RWPE2 (cell line): ENCODE measurements at places on chromosomes 13 and 19.

- no peak for DNase-seq
Observed at GRCh38 chr13:73167028-73167820, 108.4 kb downstream of the KLF5 start.

- DNase-seq: no peak
Observed at GRCh38 chr19:31448221-31448657, 99.0 kb upstream of the TSHZ3 start.

DNA sequence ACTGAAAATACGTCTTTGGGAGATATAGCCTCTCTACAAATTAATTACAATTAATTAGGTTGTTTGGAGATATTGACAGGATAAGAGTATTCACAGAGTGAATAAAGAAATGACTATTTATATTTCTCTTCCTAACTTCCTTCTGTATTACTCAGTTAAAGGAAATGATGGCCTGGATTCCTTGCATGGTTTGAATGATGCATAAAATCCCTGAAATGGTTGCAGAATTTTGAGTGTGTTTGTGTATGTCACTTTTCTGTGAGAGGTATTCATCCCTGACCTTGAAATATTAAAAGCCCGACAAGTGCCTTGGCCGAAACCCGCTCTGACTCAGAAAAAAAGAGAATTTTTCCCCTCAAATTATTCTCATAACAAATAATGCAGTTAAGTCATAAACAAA is 90.0 kb downstream of the PDS5B start:
- no peak for DNase-seq

DNA sequence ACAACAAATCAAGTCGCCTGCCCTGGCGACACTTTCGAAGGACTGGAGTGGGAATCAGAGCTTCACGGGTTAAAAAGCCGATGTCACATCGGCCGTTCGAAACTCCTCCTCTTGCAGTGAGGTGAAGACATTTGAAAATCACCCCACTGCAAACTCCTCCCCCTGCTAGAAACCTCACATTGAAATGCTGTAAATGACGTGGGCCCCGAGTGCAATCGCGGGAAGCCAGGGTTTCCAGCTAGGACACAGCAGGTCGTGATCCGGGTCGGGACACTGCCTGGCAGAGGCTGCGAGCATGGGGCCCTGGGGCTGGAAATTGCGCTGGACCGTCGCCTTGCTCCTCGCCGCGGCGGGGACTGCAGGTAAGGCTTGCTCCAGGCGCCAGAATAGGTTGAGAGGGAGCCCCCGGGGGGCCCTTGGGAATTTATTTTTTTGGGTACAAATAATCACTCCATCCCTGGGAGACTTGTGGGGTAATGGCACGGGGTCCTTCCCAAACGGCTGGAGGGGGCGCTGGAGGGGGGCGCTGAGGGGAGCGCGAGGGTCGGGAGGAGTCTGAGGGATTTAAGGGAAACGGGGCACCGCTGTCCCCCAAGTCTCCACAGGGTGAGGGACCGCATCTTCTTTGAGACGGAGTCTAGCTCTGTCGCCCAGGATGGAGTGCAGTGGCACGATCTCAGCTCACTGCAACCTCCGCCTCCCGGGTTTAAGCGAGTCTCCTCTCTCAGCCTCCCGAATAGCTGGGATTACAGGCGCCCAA is at the start of gene LDLR:
Gene LDLR (plus strand): TSS at position 210 of the 760 bp plus-strand sequence. CDS start 86 bp downstream, at position 296.
- DNase-seq: peak; percentile 94

DNA sequence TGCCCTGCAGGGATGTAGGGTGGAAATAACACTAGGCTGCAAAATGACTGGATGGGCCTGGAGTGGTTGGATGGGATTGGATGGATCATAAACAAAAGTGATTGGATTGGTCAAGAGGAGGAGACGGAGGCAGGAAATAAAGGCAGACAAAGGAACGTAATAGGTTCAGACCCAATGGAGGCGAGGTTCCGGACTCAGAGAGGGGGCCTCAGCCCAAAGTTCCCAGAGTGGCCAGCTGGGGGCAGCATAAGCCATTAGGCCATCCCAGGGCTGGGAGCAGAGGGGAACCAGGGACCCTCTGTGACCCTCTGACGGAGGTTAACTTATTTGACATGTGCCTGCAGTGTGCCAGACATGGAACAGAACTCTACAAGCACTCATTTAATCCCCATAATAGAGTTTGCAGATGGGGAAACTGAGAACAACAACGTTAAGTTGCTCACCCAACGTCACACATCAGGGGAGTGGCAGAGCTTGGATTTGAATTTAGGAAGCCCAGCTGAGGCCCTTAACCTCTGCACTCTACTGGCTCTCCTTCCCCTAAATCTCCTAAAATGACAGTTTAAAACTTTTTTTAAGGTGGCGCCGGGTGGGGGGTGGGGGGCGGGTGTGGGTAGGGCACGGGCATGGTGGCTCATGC is 15.3 kb upstream of the MAP1S start:
- DNase-seq: no peak

DNA sequence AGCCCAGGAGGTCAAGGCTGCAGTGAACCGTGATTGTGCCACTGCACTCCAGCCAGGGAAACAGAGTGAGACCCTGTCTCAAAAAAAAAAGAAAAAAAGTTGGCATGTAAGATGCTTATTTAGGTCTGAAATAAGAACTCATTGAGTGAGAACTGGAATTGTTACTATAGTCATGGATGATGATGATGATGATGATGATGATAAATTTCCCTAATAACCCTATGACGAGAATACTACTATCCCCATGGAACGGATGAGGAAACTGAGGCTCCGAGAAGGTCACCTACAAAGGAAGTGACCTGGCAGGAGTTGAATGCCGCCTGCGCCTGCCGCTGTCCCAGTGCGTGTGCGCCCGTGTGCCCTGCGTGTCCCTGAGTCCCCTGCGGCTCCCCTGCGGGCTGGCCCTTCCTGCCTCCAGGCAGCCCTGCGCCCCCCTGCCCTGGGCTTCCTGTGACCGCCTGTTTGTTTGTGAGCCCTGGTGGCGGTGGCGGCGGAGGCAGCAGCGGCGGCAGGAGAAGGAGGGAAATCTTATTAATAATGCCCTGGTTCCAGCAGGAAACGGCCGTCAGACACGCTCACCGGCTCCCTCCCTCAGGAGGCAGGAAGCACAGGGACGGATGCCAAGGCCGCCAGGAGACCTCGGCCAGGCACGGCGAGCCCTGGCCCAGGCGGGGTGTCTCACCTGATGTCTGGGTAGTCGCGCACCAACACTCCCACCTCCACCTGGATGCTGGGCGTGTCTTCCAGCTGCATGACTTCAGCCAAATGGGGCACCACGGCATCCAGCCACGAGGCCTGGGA is 29.6 kb downstream of the EXOC3L2 start:
- DNase-seq: no peak

DNA sequence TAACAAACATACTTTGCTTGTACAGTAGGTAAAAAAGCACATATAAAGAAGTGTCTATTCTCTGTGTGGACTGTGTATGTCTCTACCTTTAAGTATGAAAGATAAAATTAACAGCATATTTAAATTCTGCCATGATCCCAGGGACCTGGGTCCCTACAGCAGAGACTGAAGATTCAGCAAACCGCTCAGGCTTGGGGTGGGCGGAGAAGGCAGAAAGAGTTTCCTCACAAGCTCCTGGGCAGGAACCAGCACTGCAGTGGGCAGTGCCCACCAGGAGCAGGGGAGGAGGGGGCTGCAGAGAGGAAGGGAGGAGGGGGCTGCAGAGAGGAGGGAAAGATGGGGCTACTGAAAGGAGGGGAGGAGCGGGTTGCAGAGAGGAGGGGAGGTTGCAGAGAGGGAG is 44.6 kb upstream of the GRTP1 start:
- no peak for DNase-seq

- no peak for DNase-seq
Observed at GRCh38 chr19:1449467-1450442, at the start of gene APC2. APC2 (plus strand) TSS chr19:1450121; CDS start chr19:1453002, 2,881 bp downstream.

DNA sequence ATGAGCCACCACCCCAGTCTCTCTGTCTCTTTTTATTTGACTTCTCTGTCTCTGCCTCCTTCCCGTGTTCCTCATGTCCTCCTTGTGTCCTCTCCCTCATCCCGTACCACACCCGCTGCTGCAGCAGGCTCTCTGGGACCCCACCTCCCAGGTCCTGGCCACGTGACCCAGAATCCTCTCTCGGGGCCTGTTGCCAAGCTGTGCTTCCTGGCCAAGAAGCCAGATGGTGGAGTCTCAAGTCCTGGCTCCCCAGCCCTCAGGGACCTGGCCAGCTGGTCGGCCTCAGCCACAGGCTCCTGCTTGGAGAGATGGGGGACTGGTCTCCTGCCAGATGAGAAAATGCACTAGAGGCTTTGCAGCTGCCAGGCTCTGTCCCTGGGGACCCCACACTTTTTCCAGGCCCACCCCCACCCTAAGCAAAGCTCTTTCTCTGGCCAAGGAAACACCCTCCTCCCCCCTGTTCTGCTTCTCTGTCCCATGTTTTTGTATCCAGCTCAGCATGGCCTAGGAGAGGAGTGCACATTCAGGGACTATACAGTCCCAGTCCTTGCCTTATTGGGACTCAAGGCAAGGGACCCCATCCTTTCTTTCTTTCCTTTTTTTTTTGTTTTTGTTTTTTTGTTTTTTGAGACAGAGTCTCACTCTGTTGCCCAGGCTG is 34.3 kb upstream of the SHKBP1 start:
- no peak for DNase-seq

- DNase-seq: no peak
Observed at GRCh38 chr13:108705031-108705430, 75.6 kb downstream of the MYO16 start.

DNA sequence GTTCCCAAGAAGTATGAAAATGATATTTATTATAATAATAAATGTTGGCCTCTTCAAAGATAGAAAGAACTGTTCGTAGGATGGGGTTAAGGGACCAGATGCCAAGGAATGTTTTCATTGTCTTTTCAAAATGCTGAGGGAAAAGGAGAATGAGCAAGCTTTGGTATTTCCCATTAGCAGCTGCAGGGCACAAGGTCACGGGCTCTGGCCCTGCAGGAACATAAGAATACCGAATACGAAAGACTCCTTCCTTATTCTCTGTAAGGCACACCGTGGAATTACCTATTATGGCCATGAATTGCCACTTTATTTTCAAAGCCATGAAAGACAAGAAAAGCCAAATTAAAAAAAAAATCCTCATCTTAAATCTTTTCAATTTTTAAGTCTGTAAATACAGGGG is 49.6 kb upstream of the OLFM4 start:
- DNase-seq: no peak

DNA sequence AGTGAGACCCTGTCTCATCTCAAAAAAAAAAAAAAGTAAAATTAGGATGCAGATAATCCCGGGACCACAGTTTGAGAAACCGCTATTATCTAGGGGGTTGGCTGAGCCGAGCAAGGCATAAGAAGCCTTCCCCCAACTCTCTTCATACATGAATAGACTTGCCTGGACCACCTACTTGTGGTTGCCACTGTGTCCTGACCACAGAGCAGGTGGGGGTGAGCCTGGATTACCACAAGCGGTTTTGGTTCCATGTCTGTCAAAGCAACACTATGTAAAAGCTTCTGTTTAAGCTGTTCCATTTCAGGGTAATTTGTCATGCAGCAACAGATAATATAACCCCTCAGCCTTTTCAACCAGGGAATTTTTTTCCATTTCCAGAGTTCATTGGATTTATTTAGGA is 3.3 kb upstream of the NAPA start:
- no peak for DNase-seq

- no peak for DNase-seq
Observed at GRCh38 chr19:17332360-17332676, 2.3 kb downstream of the ANO8 start.

GRCh38 chr19:41395355-41395754 is 1.8 kb downstream of the EXOSC5 start:
- no peak for DNase-seq

DNA sequence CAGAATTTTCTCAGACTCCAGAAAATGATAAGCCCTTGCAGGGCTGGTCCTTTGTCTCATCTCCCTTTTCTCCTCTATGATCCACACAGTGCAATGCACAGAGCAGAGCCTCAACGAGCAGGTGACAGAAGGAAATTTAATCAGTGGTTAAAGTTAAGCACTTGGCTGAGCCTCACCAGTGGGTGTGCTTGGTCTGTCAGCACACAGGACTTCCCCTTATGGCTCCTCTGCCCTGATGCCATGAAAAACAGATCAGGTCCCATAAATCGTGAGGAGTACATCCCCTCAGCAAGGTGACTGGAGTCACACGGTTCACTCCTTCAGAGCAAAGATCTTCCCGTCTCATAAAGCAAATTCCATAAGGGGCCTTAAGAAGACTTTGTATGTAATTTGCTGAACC is 818.2 kb downstream of the UQCRFS1 start:
- DNase-seq: no peak

DNA sequence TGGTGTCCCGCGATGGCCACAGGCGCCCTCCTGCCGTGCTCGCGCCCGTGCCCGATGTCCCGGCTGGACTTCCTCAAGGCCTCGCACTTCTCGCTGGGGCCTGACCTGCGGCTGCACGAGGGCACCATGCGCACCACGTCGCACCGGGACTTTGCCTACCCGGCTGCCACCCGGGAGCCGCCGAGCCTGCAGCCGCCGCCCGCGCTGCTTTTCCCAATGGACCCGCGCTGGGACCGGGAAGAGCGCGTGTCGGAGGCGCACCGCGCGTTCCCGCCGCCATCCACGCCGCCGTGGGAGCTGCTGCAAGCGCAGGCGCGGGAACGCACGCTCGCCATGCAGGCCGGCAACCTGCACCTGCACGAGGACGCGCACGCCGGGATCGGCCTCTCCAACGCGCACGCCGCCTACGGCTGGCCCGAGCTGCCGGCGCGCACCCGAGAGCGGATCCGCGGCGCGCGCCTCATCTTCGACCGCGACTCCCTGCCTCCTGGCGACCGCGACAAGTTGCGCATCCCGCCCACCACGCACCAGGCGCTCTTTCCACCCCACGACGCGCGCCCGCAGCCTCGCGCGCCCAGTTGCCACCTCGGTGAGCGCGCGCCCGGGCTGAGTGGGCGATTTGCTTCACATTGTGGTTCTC is 12.1 kb upstream of the PEX11G start:
- DNase-seq: peak; percentile 84

- no peak for DNase-seq
Observed at GRCh38 chr13:51967482-51968446, 43.5 kb downstream of the ATP7B start.

DNA sequence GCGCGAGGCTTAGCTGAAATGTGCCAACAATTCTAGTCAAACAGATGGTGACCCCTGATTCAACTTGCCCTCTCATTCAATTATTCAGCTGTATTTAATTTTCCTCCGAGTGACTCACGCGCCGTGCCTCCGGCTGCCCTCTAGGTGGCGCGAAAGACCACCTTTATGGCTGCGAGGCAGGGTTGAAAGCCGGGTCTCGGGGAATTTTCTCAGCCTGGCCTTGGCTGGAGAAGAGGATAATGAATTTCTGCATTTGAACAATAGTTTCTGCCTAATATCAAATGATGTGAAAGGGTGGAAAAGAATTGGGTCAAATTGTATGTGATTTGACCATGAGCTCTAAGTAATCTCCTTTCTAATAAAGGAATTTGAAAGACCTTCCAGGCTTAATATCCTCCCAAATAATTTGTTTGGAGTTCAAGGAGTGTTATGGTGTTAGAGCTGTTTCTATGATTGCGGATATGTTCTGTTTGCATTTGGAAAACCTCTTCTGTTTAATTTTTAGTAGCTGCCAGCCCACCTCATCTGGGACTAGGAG is 310.9 kb downstream of the ZNF536 start:
- no peak for DNase-seq

- peak; percentile 95 for DNase-seq
Observed at GRCh38 chr13:110347535-110348308, 40.6 kb downstream of the COL4A2 start.

GRCh38 chr19:53878776-53879139 is 3.2 kb upstream of the PRKCG start:
- no peak for DNase-seq
